ENCODE measurements at places on chromosomes 4 and X.

DNA sequence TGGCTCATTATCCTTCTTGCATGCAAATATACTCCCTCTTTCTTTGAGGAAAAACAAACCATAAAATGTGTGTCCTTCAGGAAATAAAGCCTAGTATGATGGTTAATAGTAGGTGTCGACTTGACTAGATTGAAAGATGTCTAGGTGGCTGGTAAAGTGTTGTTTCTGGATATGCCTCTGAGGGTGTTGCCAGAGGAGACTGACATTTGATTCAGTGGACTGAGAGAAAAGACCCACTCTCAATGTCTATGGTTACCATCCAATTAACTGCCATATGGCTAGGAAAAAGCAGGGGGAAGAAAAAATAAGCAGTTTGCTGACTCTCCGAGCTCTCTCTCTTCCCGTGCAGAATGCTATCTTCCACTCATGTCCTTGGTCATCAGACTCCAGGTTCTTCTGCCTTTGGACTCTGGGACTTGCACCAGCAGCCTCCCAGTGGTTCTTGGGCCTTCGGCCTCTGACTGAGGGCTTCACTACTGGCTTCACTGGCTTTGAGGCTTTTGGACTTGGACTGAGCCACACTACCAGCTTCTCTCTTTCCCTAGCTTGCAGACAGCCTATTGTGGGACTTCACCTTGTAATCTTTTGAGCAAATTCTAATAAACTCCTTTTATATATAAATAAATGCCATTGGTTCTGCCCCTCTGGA, 532.1 kb upstream of the HTR2C start:
- H3K27me3 ChIP-seq = no peaks in the 10 kb centered on the region
- H3K36me3 ChIP-seq = no peaks in the 10 kb centered on the region
- DNase-seq = no peak
- no peak overlapping the region for H3K4me3 ChIP-seq
- H3K27ac ChIP-seq = no peak overlapping the region
- H3K4me1 ChIP-seq = no peaks in the 10 kb centered on the region

DNA sequence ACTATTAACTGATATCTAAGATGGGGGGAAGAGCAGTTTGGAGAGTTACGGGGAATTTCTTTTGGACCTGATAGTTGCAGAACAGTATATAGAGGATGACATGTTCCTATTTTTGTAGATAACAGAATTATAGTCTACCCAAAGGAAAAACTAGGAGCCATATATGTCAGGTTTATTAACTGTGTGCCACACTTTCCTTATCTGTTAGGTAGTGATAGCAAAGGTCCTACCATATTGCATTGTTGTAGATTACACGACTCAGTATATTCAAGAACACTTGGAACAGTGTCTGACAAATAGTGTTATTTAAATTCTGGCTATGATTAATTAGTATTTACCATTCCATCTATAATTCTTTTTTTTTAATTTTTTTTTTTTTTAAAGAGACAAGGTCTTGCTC, 175.3 kb downstream of the NR3C2 start:
- H3K4me1 ChIP-seq = no peaks in the 10 kb centered on the region
- DNase-seq = no peak
- H3K27me3 ChIP-seq = no peaks in the 10 kb centered on the region
- H3K27ac ChIP-seq = no peak overlapping the region
- no peaks in the 10 kb centered on the region for H3K36me3 ChIP-seq

- no peak overlapping the region for H3K4me3 ChIP-seq
- H3K27ac ChIP-seq = no peak overlapping the region
- no peaks in the 10 kb centered on the region for H3K36me3 ChIP-seq
Observed at GRCh38 chrX:44428989-44429627, 85.6 kb upstream of the EFHC2 start.

- H3K27ac ChIP-seq = peak overlapping the region; percentile 72
- H3K27me3 ChIP-seq = no peaks in the 10 kb centered on the region
- no peaks in the 10 kb centered on the region for H3K36me3 ChIP-seq
- peak overlapping the region; percentile 40 for H3K4me3 ChIP-seq
- peak; percentile 93 for DNase-seq
- peaks cover 30% of the 10 kb centered on the region for H3K4me1 ChIP-seq
Observed at GRCh38 chr4:123555233-123555806, 158.7 kb downstream of the SPRY1 start.

GRCh38 chr4:163385466-163385865, 41.8 kb downstream of the NPY5R start:
- DNase-seq = no peak
- no peak overlapping the region for H3K4me3 ChIP-seq
- no peaks in the 10 kb centered on the region for H3K4me1 ChIP-seq
- no peak overlapping the region for H3K27ac ChIP-seq
- no peaks in the 10 kb centered on the region for H3K36me3 ChIP-seq

GRCh38 chr4:185343726-185344581, 51.8 kb downstream of the LRP2BP start:
- H3K27ac ChIP-seq = no peak overlapping the region
- H3K27me3 ChIP-seq = no peaks in the 10 kb centered on the region
- no peak for DNase-seq
- H3K36me3 ChIP-seq = peaks cover 3% of the 10 kb centered on the region
- H3K4me3 ChIP-seq = no peak overlapping the region

DNA sequence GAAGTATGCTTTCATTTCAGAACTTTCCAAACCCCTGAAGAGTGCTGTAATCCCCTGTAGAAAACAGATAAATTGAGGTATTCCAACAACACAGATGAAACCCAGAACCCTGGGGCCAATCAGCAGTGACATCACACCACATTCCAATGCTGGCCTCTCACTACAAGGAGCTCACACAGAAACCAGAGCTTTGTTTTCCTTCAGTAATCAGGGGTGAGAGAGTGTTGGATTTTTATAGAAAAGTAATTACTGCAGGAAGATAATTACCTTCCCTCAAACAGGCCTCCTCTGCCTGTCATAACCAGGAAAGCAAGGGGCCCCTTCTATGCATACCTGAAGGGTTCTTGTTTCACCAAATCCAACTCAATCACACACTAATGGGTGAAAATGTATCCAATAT, 246.2 kb downstream of the SCFD2 start:
- DNase-seq = peak; percentile 78
- no peak overlapping the region for H3K4me3 ChIP-seq
- H3K36me3 ChIP-seq = no peaks in the 10 kb centered on the region
- peaks cover 10% of the 10 kb centered on the region for H3K4me1 ChIP-seq

DNA sequence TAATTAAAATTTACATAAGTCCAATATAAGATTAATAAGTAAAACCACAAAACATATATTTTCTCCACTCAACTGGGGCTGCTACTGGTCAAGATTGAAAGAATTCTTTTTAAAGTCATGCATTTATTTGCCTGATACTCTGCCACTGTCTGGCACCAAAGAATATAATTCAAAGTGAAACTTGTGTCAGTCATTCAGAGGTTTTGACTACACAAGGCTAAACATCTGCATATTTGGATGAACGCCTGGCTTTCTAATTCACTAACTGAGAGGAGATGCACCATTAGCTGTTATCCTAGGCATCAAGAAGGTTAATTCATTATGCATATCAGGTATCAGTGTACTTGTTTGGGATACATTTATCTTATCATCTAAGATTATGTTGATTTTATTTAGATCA, 598.5 kb downstream of the CENPC start:
- no peaks in the 10 kb centered on the region for H3K27me3 ChIP-seq
- H3K36me3 ChIP-seq = no peaks in the 10 kb centered on the region
- H3K4me3 ChIP-seq = no peak overlapping the region
- H3K27ac ChIP-seq = no peak overlapping the region
- DNase-seq = no peak
- H3K4me1 ChIP-seq = no peaks in the 10 kb centered on the region
